Testis (tissue), 5 donors: ENCODE measurements at places on chromosomes 2 and 18. TPM values are rescaled to one million over a fixed set of nuclear protein-coding genes. Genes with fewer than 3 reads are reported as not detected.

Gene MC5R
- polyA plus RNA-seq, result not detected

Gene TMEM247
- polyA plus RNA-seq, result 59.4 TPM

Gene DCTN1
- 277 TPM for polyA plus RNA-seq

DNA sequence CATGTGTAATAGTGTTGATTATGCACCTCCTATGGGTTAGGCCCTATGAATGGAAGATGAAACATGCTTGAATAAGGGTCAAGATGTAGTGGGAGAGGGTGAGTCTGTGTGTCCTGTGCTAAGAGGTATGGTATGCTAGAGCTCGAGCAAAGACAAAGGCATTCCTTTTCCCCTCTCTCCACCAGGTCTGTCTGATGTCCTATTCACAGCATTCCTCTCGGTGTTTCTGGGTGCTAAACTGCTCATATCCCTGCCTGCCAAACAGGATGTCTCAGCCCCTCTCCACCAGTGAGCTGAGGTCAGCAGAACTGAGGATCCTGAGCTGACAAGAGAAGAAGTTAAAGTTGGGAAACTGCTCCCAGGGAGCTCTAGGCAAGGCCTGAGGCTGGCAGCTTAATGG is 344.9 kb downstream of the TSN start:
- no peak for DNase-seq

- DNase-seq, result no peak
These were observed 62.6 kb downstream of the ZNF236 start for GRCh38 chr18:76885001-76885400.

DNA sequence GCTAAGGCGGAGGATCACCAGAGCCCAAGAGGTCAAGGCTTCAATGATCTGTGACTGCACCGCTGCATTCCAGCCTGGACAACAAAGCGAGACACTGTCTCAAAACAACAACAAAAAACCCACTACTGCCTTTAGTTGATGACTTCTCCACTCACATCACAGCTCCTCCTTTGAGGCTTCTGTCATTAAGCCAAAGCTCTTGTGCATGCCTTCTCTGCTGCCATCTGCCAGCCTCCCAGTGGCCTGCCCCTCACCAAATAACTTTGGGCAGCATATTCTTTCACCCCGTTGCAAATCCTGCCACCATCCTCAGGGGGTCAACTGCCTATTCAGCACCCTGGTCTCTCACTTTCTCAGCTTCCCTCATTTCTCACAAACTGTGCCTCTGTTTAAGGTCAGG is 27.5 kb downstream of the OSBPL1A start:
- DNase-seq, result no peak

DNA sequence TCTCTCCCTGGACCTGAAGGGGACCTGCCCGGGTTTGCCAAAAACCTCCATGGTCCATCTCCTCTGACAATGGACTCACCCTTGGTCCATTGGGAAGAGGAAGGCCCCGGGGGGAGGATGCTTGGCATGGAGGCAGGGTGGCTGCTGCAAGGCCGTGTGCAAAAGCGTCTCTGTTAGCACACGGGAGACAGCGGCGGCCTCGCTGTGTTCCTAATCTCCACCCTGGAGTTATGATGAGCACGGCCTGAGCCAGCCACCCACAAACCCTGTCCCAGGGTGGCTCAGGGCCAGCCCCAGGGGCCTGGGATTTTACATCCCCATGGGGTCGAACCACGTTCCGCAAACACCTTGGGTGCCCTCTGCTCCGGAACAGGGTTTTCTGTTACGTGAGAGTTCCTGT is 35.8 kb downstream of the AQP12A start:
- DNase-seq, result no peak

DNA sequence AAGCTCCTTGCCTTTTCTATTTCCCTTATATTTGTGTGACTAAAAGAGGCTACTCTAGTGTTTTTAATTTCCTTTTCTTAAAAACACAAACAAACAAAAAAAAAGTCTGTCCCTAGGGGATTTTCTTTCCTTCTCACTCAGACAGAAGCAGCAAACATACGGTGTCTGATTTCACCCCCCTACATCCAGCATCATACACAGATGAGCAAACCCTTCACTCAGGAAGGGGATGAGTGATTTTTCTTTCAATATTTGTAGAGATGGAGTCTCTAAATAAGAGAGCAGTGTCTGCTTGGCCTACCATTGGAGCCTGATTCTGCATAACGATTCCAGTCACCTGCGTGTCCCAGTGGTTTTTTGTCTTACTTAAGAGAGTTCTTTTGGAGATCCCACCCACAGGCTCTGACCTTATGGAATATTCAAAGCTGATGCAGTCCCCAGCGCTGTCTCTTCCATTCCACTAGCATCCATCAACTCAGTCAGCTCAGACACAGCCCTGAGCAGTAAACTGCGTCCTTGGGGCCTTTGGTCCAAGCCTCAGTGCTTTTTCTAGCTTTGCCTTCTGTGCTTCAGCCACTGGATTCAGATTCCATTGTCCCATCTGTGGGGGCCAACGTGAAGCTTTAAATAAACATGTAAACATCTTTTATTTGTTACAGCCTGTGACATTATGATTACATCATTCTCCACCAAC is 52.6 kb upstream of the TPO start:
- no peak for DNase-seq

DNA sequence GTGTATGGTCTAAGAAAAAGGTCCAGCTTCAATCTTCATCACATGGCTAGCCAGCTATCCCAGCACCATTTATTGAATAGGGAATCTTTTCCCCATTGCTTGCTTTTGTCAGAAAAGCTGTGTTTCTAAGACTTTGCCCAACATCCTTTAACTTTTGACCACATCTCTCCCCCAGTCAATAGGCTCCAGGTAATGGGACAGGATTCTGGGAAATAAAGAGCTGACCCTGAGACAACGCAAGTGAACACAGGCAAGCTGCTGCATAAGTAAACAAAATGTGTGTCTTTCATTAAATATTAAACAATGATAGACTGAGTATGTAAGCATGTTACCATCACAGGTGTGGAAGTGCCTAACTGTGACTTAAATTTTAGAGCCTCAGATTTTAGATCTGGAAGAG is 23.0 kb downstream of the FAM110C start:
- DNase-seq, result no peak
